Activated T-cell treated with anti-CD3 and anti-CD28 coated beads, Interleukin-2, amount 50 U/mL, for 48 hours (primary cell): ENCODE measurements at places on chromosomes 12 and 14.

DNA sequence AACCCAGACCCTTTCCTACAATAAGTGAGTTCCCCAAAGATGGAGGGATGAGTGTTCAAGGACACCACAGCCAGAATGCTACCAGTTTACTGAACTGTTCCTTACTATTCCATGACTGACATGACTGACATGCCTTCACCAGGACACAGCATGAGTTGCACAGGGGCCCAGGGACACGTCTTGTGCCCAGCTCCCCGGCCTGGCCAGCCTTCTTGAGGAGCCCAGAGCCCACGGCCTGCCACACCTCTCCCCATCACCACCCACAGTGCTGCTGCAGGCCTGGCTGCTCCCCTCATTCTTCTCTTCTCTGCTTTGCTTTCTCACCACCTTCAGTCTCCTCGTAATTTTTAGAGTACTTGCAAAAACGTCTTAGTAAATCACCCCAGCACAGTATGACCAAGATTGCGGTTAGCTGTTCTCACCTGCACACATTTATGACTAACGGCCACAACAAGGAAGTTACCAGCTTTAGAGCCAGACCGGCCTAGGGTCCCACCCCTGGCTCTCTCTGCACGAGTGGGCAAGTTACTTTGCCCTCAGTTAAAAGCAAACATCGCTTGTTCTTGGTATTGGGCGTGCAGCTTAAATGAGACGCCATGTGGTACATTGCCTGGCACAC, 18.5 kb downstream of the PPP2R5E start:
- peak; percentile 22 for DNase-seq

- peak; percentile 51 for DNase-seq
These were observed 20.0 kb downstream of the CKAP4 start for GRCh38 chr12:106227641-106228319.

DNA sequence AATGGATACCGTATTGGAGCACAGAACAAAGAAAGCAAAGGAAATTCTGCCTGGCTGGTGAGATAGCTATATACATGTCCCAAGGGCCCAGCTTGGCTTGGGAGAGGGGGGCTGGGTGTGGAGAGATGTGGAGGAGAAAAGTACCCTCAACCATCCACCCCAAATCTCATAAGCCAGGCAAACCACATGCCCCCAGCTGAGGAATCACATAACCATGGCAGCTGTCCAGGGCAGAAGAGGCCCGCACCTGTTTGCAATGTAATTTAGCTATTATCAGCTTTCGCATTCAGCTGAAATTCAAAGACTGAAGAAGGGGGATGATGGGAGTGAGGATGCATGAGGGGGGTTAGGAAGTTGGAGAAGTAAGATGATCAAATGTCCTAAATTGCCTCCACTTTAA, 196.1 kb downstream of the TBX5 start:
- no peak for DNase-seq

DNA sequence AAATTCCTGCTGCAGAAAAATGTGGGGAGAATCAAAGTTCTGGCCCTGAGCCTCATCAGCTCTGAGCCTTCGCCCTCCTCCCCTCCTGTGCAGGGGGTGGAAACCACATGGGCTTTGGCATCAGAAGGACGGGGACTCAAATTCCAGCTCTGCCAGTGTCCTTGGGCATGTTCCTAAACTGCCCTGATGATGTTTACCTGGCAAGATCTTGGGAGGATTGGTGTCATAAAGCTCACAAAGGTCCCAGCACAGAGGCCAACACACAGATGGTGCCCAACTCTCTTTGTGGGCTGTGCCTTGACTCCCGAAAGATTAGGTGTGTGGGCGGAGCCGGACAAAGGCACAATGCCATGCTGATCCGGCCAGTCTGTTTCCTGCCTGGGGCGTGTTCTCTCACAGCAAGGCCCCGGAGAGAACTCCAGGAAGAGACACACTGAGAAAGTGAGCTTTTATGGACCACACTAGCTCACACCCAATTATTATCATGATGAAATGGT, 20.5 kb upstream of the CLMN start:
- DNase-seq: no peak

- no peak for DNase-seq
These were observed 26.2 kb upstream of the TCL1B start for GRCh38 chr14:95659990-95660385.
